ENCODE measurements at places on chromosomes 6 and 20.

- DNase-seq, result no peak
Observed at GRCh38 chr6:56245903-56246351, 1.5 kb downstream of the COL21A1 start.

DNA sequence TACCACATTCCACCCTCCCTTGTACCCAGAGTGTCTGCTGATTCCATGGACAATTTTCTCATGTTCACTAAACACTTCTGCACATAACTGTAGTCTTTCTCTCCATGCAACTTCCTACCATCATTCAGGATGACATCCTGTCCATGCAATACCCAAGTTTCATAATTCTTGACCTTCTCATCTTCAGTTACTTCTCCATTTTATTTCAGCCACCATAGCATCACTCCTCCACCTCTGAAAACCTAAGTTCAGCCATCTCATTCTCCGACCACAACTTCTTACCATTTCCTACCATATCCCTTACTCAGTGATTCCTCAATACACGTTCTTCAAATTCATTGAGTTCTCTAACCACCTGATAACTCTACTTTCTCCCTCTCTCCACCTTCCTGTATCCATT, 216.5 kb upstream of the TENT5A start:
- DNase-seq, result no peak

DNA sequence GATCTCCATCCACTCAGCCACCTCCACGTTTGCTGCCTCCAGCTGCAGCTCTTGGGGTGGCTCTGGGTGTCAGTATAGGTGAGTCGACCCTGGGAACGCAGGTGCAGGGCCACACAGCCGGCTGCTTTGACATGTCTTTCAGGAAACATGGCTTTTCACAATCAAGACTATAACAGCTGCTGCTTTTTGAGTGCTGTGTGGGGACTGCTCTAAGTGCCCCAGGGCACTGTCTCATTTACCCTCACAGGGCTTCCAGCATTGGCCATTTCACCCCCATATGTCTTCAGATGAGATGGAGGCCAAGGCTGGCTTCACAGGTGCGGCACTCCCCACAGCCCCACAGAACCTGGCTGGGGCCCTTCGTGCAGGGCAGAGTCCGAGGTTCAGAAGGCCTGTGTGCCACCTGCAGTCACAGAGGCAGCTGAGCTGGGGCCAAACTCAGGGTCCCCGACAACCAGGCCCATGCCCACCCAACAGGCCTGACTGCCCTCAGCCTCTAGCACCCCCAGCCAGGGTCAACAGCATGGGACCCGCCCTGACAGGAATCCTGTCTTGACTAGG, 14.9 kb upstream of the CST7 start:
- DNase-seq, result no peak

DNA sequence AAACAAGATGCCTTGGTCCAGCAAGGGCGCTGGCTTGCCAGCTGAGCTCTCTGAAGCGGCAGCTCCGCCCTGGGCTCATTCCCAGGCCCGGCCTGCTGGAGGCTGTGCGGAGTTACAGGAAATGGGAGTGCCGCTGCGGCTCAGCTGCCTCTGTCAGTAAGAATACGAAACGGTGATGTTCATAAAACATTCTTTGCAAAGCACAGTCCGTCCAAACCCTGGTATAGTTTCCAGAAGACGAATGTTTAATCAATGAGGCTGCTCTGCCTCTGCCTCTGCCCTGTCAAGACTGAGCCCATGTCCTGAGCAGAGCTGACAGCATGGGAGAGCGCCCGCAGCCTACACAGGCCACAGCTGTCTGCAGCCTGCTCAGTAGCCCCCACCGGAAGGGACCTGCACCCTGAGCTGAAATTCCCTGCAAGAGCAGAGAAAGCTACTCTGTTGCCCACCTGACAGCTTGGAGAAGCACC, 153.3 kb upstream of the SNX9 start:
- no peak for DNase-seq

GRCh38 chr20:50987493-50988210, 29.0 kb downstream of the MOCS3 start:
- DNase-seq, result peak; percentile 40

DNA sequence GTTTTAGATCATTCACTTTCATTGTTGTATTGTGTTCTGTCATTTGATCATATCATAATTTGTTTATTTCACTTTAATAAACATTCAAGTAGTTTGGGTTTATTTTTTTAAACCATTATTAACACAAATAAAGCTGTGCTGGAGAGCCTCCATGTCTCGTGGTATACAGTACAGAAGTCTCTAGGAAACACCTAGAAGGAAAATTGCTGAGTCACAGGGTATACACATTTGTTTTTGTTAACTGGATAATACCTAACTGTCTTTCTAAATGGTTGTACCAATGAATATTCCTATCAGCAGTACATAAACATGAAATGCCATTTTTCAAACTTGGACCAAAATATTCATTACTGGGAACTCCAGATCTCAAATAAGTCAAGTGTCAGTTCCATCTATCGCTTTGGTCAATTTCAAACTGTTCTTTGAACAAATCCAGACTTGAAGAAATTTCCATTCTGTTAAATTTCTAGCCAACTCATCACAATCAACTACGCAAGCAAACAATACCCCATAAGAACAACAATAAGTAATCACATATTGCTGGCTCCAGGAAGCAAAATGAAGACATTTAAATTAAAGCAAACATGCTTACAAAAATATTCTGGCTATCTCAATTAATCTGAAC, 138.1 kb downstream of the ATXN1 start:
- DNase-seq, result no peak

- no peak for DNase-seq
Observed at GRCh38 chr6:133339543-133340384, 98.6 kb downstream of the EYA4 start.

DNA sequence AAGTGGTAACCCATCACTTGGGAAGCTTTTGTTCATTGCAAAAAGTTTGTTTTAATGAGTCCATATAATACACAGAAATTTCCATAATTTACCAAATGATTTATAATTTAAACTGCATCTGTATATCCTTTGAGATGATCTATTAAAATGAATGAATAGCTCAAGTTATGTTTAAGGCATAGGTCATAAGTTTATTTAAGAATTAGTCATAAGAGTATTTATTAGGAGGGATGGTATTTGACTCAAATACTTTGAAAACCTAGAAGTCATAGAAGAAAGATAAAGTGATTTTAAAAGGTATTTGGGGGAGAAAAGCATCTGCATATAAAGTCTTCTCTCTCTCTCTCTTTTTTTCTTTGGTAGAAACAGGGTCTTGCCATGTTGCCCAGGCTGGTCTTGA, 388.5 kb downstream of the CDKAL1 start:
- no peak for DNase-seq

- no peak for DNase-seq
Observed at GRCh38 chr20:32134026-32134425, 24.5 kb downstream of the TM9SF4 start.

DNA sequence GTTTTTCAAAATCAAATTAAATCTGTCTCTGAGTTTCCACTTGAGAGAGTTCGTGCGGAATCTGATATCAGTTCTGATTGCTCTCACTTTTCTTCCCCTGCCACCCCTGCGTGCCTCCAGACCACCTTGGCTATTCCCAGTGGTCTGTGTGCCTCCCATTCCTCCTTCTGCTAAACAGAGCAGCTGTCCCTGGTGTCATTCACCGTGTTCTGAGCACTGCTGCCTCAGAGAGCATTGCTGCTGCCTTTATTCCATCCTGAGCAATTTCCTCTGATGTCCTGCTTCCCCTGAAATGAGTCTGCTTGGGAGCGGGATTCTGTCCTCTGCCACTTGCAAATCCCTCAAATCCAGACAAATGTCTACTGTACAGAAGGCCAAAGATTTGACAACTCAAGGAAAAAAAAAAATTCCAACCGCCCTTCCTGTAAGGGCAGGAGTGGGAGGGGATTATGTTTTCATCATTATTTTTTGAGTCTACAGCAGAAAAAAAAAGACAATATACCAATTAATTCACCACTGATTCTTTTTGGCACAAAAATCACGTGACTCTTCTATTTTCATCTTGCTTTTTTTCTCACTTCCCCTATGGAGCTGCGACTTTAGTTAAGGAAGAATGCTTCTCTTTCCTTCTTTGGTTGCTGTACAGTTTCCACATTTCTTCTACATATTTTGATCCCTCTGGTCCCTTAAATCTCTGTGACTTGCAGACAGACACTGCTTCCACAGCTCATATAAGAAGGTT, 833.0 kb downstream of the EPHA7 start:
- DNase-seq, result no peak

GRCh38 chr6:56806368-56806767, 148.5 kb upstream of the BEND6 start:
- DNase-seq, result no peak

DNA sequence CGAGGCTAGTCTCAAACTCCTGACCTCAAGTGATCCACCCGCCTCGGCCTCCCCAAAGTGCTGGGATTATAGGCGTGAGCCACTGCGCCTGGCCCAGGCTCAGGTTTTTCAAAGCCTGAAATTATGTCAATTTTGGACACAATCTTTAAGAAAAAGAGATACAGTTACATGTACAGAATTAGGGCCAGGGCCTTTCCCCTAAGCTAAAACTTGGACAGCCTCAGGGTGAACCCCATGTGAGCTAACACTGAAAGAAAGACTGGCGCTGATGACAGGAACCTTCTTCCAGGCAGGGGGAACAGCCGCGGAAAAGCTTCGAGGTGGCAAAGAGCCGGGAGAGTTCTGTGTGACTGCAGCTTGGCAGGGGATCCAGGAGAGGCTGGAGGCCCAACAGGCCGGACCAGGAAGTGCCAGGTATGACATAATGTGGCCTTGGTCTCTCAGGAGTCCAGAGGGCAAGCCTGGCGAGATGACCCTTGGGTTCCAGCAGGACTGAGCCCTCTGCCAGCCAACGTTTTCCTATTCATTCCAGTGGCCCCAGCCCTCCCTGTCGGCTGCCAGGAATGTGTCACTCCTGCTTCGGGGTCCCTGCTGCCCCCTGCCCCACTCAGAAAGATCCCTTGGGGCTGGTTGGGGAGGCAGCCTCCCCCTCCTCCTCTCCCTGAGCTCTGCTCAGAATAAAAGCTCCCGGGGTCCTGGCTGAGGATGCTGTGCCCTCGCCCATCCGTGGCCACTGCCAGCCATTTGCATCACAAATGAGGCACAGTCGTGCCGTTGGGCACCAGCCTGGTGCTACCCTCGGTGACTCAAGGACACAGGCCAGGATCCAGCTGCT, 37.3 kb downstream of the RBM38 start:
- no peak for DNase-seq

- no peak for DNase-seq
Observed at GRCh38 chr6:39266782-39267355, 37.6 kb upstream of the KCNK5 start.

DNA sequence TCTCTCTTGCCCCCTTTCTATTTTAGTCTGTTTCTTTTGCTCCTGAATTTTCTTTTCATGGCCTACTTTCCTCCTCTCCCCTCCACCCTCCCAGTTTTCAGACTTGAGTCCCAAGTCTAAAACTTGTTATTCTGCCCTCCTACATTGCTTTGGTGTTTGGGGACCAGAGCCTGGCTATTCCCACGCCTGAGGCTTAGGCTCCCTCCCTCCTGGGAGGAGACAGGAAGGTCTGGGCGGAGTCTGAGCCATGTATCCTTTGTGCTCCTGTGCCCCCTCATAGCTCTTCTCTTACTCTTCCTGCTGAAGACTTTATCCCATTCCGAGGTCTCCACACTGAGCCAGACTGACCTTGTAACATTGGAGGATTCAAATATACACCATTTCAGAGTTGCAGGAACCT, 69.5 kb downstream of the DAAM2 start:
- no peak for DNase-seq

GRCh38 chr20:49338061-49338460, 60.2 kb upstream of the ZNFX1 start:
- DNase-seq, result no peak

DNA sequence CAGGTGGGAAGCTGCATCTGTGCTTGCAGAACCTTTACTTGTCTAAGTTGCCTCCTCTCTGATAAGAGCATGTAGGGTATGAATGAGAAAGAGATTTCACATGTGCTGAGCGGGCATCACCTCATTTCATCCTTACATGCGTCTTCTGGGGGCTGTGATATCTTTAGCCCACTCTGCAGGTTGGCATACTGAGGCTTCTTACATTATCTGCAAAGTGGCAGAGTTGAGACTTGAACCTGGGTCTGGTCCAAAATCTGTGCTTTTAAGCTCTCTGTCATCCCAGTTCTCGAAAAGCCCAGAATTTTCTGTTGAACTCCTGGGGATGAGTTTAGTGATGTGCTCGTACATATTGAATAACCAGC, 2.0 kb upstream of the SRC start:
- DNase-seq, result no peak

GRCh38 chr6:28651161-28651560, 125.5 kb downstream of the GPX5 start:
- no peak for DNase-seq

DNA sequence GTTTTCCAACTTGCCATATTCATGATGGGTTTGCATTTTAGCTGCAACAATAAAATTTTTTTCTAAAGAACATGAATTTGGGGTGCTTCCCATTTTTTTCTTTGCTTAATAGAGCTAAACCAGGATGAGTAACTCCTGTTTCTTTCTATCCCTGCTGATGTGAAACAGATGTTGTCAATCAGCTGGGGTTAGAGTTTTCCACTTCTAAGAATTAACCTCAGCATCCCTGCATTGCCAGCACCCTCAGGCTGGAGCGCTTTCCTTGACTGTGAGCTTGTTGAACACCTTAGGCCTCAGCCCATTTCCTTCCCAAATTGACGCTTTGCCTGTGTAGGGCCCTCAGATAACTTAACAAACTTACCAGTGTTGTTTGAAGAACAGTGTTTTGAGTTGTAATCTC, 74.5 kb downstream of the PTPN1 start:
- no peak for DNase-seq

DNA sequence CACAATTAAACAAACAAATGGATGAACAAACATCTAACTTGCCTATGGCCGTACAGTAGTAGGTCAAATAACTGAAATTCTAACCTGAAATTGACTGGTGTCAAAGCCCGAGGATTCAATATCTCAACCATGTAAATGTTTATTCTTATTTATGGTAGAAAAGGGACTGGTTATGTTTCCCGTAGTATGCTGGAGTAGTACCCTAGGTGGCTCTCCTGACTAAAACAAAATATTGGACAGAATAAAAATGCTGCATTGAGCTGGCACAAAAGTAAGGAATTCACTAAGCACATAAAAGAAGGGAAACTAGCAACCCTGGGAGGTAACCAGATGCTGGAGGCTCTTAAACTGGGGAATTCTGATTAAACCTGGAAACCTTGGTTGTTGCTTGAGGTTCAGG, 117.1 kb upstream of the PREP start:
- no peak for DNase-seq

- no peak for DNase-seq
Observed at GRCh38 chr6:43669922-43670622, 17.5 kb downstream of the MRPS18A start.

DNA sequence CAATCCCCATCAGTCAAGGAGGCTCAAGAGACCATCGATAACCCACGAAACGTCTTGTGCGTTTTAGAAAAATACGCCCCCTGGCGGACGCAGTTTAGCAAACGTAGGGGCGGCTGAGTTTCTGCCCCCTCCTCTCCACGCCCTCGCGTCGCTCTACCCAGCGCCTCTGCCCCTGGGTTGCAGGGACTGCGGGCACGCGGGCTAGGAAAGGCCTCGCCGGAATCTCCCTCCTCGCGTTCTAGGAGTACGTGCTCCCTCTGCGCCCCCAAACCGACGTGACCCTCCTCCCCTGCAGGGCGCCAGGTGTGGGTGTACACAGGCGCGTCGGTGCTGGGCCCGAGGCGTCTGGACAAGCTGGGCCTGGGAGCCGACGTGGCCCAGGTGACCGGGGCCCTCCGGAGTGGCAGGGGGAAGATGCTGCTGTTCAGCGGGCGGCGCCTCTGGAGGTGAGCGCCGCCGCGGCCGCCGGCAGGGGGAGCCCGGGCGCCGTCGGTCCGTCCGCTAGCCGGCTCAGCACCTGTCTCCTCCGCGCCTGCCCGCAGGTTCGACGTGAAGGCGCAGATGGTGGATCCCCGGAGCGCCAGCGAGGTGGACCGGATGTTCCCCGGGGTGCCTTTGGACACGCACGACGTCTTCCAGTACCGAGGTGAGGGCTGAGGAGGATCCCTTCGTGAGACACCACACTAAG, 5.3 kb downstream of the MMP9 start:
- DNase-seq, result peak; percentile 56
